ENCODE measurements at places on chromosomes 3 and 15. TPM values are rescaled to one million over a fixed set of nuclear protein-coding genes. Genes with fewer than 3 reads are reported as not detected.

GRCh38 chr15:98927996-98928395, 79.6 kb downstream of the PGPEP1L start:
- no peak for DNase-seq

Gene CRYGS
- 1.1 TPM for total RNA-seq

GRCh38 chr15:25893596-25893995, 30.5 kb upstream of the ATP10A start:
- DNase-seq, result no peak

- no peak for DNase-seq
These were observed 432.1 kb upstream of the MDFIC2 start for GRCh38 chr3:70744536-70744935.

DNA sequence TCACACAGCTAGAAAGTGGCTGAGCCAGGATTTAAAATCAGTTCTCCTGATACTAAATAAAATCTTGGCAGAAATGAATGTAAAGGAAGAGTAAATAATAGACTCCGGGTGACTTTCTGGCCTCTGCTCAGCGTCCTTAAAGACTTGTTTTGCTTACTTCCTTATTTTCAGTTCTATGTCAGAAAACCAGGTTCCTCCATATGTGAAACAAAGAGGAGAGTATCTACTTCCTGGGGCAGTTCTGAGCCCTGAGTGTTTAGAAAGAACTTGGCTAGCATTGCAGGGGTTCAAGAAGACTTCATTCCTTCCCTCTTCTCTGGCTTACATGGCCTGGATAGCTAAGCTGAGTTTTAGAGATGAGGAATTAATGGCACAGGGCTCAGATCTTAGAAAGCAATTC, 222.8 kb upstream of the TLE3 start:
- no peak for DNase-seq

All from Right ventricle myocardium superior (tissue), 1 donor.